HFF-Myc (cell line): ENCODE measurements at places on chromosomes 7 and 10.

GRCh38 chr10:125129076-125129458, 31.3 kb downstream of the CTBP2 start:
- DNase-seq = no peak

GRCh38 chr7:47357863-47358262, 224.0 kb downstream of the TNS3 start:
- no peak for DNase-seq

DNA sequence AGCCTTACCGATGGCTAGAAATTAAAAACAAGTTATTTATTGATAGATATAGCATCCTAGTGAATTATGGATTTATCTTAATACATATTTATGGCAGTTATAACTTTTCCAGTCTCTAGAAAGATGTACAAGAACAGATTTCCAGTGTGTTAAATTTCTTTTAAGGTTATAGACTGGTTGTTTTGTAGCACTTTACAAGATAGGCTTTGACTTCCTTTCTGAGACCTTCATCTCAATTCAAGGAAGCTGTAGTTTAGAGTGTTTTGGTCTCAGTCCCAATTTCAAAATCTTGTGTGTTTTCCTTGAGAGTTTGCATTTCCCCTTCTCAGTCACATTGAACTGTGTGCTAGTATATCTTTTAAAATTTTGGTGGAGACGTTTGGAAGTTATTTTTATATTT, 30.1 kb downstream of the PLEKHA1 start:
- DNase-seq = no peak

GRCh38 chr7:22566176-22566575, 66.2 kb upstream of the STEAP1B start:
- no peak for DNase-seq

- no peak for DNase-seq
Measured at GRCh38 chr10:33098951-33099663, 141.1 kb upstream of the ITGB1 start.

GRCh38 chr7:7972922-7973594, 4.5 kb downstream of the GLCCI1 start:
- no peak for DNase-seq

GRCh38 chr10:19895500-19895899, 79.3 kb downstream of the PLXDC2 start:
- no peak for DNase-seq

DNA sequence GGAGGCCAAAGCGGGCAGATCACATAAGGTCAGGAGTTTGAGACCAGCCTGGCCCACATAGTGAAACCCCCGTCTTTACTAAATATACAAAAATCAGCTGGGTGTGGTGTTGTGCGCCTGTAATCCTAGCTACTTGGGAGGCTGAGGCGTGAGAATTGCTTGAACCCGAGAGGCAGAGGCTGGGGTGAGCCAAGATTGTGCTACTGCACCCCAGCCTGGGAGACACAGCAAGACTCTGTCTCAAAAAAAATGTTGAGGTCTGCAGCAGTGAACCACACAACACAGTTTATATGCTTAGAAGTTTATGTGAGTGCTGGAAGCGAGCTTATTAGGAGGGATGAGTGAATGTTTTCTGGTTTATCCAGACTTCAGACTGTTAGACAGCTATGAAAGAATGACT, 10.4 kb downstream of the LHPP start:
- no peak for DNase-seq

DNA sequence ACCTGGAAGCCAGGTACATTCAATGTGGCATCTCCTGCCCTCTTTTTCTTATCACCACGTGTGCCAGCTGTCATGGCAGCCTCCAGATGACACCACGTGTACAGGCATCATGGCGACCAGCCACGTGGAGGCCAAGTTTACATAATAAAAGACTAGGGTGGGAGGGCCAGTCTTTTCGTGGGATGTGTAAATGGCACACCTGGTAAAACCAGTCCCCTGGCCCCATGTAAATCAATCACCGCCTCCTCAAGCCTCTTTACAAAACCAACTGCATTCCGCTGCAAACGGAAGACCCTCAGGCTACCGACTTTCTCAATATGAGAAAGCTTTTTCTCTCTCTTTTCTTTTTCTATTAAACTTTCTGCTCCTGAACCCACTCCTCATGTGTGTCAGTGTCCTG, 65.1 kb upstream of the PHF14 start:
- no peak for DNase-seq

GRCh38 chr7:148500978-148501377, 89.6 kb upstream of the C7orf33 start:
- no peak for DNase-seq

- no peak for DNase-seq
Measured at GRCh38 chr10:43000651-43001426, 76.0 kb upstream of the RET start.

DNA sequence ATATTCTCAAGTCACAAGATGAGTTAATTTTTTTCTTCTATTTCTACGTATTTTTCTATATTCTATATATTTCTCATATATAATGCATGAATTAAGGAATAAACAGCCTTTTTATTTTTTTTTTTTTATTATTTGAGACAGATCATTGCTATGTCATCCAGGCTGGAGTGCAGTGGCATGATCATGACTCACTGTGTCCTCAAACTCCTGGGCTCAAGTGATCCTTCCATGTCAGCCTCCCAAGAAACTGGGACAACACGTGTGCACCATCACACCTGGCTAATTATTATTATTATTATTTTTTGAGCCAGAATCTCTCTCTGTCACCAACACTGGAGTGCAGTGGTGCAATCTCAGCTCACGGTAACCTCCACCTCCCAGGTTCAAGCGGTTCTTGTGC, 1.5 kb downstream of the CLDN12 start:
- no peak for DNase-seq

DNA sequence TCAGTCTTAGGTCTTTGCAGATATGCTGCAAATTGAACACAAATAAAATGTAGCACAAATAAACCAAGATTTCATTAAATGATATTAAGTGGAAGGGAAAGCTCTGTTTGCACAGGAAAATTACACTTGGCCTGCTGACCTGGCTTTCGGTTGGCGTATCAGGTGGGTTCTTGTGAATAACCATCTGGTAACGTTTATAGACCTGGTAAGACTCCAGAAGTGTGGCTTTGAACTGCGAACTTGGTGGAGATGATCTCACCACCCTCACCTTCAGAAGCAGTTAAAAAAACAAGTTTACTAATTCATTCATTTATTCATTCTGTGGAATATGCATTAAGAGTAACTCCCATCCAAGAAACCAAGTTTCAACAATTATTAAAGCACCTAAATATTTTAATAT, 28.1 kb downstream of the ATE1 start:
- no peak for DNase-seq

GRCh38 chr10:52571018-52571417, 201.6 kb downstream of the MBL2 start:
- DNase-seq = no peak

- no peak for DNase-seq
Measured at GRCh38 chr10:101464599-101464998, 110.6 kb downstream of the BTRC start.

GRCh38 chr10:110529596-110530011, 31.9 kb downstream of the DUSP5 start:
- no peak for DNase-seq

DNA sequence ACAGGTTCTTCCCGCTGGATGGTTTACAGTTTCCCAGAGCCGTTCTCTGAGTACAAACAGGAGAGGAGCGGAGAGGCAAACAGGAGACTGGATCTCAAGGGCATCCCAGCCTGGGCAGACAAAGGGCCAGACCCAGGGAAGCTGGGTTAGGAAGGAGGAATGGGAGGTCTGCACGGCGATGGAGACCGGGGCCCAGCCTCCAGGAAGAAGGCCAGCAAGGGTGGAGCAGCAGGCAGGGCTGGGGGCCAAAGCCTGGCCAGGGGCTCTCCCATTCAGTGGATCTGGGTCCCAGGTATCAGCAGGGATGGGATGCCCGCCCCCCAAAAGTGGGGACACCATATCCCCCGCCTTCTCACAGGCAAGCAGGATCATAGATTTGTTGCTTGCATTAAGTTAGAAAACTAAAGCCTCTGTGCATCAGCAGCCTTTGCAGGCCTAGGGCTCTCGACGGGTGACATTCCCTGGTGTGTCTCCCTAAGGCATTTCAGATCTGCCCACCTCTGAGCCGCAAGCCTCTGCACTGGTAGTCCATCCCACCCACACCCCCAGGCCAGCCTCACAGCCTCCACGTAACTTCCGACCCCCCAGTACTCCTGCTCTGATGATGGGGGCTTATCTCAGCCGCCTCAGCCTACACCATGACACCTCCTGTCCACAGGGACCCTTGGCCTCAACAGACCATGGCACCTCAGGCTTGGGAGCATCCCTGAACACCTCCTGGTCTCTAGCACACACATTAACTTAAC, 59.9 kb downstream of the TNS3 start:
- no peak for DNase-seq

DNA sequence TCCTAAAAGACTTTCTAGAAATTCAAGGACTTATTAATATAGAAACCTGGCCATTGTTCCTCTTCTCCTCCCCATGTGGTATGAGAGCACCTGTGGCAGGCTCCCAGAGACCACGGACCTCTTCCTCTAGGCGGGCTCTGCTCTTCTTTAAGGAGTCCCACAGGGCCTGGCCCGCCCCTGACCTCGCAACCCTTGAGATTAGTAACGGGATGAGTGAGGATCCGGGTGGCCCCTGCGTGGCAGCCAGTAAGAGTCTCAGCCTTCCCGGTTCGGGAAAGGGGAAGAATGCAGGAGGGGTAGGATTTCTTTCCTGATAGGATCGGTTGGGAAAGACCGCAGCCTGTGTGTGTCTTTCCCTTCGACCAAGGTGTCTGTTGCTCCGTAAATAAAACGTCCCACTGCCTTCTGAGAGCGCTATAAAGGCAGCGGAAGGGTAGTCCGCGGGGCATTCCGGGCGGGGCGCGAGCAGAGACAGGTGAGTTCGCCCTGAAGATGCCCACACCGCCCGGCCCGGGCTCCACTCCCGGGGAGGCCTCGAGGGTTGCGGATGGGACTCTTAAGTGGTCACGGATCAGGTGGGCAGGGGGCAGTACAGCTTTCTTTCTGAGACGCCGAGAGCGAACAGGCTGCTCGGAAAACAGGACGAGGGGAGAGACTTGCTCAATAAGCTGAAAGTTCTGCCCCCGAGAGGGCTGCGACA, at the start of gene SLC26A4:
Gene SLC26A4, plus strand, starts transcription at position 448 of the 700 bp plus-strand sequence. CDS start 814 bp downstream, outside the sequence.
- DNase-seq = no peak

DNA sequence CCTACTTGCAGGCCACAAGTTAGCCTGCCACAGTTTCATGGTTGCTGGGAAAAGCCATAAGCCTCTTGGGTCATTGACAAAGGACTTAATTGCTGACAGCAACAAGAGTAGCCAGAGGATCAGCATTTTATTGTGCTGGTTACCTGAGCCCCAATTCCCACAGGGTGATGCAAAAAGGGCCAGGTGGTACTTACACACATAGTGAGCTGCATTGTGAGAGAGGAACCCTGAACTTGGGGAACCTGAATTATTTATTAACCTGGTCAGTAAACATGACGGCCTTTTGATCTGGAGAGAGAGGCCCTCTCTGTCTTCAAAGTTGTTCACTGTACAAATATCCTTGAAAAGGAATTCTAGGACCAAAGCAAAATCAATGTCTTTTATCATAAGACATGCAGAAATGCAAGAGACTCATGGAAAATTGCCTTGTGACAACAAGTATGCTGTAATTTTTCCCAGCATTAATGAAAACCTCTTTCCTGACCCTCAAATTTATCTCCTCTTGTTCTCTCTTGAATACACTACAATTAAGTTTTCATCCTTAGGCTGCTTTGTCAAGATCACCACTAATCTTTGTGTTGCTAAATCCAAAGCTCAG, 102.9 kb upstream of the PHYHIPL start:
- no peak for DNase-seq

DNA sequence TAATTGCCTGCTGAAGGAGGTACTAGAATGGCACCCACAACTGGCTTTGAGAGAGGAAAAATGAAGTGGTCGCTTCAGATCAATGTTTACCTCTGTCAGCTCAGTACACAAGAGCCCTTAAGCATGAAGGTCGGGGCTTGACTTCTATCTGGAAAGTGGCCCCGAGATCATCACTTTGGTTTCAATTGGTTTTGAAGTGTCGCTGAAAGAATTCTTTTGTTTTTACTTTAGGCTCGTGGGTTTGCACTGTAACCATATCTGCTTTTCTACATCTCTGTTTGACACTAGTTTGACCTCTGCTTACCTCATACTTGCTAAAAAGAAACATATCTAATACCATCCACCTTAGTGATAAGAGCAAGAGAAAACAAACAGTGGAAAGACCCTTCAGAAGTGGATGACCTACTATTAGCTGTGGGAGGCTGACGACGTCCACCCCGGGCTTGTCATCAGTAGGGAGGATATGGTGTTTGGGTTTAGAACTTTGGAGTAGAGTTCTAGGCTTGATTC, 361.8 kb downstream of the GATA3 start:
- no peak for DNase-seq

- DNase-seq = no peak
Measured at GRCh38 chr7:113119429-113119828, 1.1 kb upstream of the SMIM30 start.

GRCh38 chr7:87882151-87882937, 6.1 kb downstream of the DBF4 start:
- no peak for DNase-seq

DNA sequence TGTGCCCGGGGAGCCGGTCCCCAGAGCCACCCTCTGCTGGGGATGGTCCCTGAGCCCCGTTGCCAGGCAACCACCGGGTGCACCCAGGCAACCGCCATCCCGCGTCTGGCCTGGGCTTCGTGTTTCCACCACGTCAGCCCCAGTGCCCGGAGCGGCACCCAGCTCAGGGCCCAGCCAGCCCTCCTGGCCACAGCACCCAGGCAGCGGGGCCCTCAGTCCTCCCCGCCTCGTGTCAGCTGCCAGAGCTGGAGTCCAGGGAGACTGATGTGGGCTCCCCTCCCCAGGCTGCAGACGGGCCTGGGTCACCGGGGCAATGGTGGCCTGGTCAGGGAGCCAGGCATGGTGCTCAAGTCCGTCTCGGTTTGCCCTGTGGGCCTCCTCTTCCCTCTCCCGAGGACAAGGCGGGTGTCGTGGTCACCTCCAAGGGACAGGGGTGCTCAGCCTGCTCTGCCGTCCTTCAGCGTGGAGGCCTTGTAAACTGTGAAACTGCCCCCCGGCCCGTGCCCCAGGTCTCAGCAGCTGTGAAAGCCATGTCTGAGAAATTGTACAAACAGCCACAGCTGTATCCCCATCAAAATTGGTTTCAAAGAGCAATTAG, 72.5 kb downstream of the MICALL2 start:
- DNase-seq = no peak

- no peak for DNase-seq
Measured at GRCh38 chr10:101319241-101319915, 34.6 kb upstream of the BTRC start.

- no peak for DNase-seq
Measured at GRCh38 chr7:106225856-106226255, 58.9 kb downstream of the NAMPT start.

DNA sequence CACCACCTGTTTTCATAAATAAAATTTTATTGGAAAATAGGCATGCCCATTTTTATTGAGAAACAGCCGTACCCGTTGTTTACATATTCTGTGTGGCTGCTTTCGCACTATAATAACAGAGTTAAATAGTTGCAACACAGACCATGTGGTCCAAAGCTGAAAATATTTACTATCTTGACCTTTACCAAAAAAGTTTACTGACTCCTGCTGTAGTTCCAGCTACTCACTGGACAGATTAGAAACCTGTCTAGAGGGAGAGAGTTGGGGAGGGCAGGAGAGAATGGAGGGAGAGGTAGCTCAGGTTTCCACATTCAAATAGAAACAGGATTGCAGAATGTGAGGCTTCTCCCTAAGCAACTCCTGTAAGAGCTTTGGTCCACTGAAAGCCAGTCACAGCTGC, 55.1 kb upstream of the GLCCI1 start:
- DNase-seq = peak; percentile 7
